ENCODE measurements at places on chromosomes 2 and 18. TPM values are rescaled to one million over a fixed set of nuclear protein-coding genes. Genes with fewer than 3 reads are reported as not detected.
A peak's percentile ranks its signal among the peaks of the same experiment; 100 is the strongest.

The POTEI gene
- not detected for total RNA-seq

The TM4SF20 gene
- not detected for total RNA-seq

The DSG1 gene
- not detected for total RNA-seq

The POTEF gene
- not detected for total RNA-seq

The LIPG gene
- 57.8 TPM for total RNA-seq

The TBC1D8 gene
- total RNA-seq = 48.1 TPM

The DES gene
- total RNA-seq = not detected

The PCARE gene
- not detected for total RNA-seq

The SERPINB7 gene
- 2.6 TPM for total RNA-seq

The HTR2B gene
- total RNA-seq = not detected

The ZNF521 gene
- not detected for total RNA-seq

DNA sequence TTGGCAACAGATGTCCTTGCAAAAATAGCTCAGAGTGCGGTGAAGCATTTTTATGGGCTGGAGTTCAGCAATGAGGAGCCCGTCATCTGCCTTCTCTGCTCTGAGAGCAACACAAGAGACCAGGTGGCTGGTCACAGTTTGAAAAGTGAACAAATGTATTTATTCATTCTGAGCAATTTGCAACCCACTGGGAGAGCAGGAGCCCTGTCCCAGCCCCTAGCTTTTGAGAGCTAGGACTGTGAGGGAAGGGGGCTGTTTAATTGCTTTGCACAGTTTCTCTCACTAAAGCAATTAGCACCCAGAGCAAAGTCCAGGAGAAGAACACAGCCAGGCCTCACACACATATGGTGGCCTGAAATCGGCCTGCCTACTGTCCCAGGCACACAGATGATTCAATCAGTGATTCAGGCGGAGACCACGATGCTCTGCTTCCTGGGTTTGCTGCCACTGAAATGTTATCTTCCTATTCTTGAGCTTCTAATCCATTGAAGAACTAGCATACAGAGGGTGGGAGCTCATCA, 646.1 kb upstream of the ACVR2A start:
- no peak for DNase-seq

DNA sequence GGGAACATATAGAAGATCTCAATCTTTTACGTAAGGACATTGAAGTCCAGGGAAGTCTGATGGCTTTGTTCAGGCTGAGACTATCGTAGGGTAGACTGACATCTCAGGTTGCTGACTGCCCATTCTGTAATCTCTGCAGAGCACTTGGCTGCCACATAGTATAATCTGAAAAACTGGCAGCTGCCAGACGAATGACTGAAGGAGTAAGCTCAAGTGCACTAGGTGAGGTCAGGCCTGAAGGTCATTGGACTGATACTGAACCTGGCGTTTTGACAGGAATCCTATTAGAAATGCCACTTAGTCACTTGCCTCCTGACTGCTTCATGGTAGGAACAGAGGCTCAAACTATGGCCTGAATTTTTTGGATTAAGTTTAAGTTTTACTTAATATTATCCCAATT, 23.5 kb downstream of the GPD2 start:
- no peak for DNase-seq

DNA sequence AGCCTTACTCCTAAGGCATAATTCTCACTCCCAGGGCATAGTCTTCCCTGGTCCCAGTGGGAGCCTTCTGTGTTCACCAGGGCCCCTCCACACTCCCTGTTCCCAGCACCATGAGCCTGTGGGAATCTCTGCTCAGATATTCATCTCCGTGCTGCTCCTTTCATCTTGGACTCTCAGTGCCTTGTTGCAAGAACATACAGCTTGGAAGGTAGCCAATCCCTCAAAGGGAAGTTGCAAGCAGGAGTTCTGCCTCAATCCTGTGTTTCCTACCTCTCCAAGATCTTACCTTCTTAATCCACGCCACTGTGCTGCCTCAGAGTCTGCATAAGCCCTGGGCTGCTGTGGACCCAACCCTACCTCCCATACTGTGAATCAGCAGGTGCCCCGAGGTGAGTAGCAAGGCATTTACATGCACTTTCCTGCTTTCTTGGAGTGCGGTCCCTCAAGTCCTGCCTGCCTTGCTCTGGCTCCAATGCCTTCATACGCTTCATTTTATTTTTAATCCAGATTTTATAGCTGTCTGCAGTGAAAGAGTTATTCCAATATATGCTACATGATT, 413.8 kb upstream of the RAB6C start:
- no peak for DNase-seq

GRCh38 chr2:191574232-191574631, 103.7 kb upstream of the NABP1 start:
- DNase-seq = no peak

GRCh38 chr18:58583569-58583968, 45.3 kb downstream of the ALPK2 start:
- DNase-seq = no peak

DNA sequence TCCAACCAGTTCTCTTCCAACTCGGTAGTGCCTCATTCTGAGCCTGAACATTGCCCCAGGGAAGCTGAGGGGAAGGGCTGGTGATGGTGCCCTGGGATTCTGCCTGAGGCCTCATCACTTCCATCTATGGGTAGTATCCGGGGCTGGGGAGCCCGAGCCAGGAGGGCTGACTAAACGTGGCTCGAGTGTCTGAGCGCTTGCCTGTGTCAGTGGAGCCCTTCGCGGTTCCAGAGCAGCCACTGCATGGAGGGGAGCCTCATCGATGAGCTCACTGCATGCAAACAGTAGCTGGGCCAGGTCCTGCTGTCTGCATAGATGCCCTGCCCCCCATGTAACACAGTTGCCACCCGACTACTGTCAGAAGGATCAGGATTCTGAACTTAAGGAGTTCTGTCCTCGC, 129.3 kb downstream of the GLI2 start:
- DNase-seq = no peak

- peak; percentile 22 for DNase-seq
These were observed 19.1 kb upstream of the GCFC2 start for GRCh38 chr2:75729861-75730260.

- no peak for DNase-seq
These were observed 101.6 kb downstream of the LRRC30 start for GRCh38 chr18:7332452-7332851.

DNA sequence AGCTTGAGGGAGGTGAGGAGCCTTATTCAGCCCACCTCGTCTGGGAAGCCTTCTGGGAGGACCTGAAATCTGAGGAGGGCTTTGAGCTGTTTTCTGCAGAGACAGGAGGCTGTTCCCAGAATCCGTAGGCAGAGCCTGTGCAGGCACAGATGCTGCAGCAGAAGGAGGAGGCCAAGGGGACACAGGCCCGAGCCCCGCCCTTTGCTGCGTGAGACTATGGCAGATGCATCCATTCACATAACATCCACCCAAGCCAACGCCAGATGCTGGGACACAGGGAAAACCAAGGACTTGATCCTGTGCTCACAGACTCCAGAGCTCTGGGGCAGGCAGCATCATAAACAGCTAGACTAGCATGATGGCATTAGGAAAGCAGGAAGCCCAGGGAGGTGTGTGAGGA, 98.2 kb downstream of the KCNF1 start:
- no peak for DNase-seq

GRCh38 chr2:60844105-60844504, 37.3 kb upstream of the REL start:
- DNase-seq = no peak

- DNase-seq = no peak
These were observed 3.7 kb downstream of the SMYD1 start for GRCh38 chr2:88071365-88071764.

- no peak for DNase-seq
These were observed 113.7 kb downstream of the C2orf74 start for GRCh38 chr2:61275575-61276184.

DNA sequence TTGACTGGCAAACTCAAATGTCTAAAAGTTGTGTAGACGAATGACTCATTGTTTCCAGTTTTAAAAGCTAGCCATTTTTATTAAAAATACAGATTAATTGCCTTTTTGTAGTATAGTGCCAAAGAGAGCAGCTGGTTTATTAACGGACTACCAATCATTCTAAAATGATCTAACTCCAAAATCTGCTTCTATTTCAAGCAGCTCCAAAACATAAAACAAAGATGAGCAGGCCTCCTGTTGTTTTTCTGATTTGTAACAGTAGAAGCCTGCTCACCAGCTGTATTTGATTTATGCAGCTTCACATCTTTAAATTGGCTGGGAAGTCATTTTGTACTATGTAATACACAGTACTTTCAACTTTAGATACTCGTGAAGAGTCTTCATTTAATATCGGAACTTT, 171.8 kb downstream of the UBR3 start:
- DNase-seq = no peak

- DNase-seq = no peak
These were observed 1.8 kb downstream of the NEU2 start for GRCh38 chr2:233034091-233034882.

DNA sequence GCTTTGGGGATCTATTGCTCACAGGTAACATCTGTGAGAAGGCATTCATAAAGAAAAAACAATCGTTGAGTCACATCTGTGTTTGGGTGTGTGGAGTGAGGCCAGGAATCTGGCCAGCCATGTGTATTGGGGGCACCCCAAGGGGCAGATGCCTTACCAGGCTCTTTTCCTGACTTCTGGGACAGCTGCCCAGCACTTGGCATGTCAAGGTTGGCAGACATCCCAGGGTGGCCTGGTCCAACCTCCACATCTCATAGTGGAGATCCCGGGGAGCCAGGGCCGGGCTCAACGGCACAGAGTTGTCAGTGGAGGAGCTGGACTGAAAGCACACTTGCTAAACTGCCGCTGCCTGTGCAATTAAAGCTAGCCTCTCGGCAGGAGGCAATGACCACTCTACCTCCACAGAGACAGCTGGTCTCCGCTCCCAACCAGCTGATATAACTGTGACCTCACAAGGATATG, 75.3 kb upstream of the MGAT4A start:
- DNase-seq = peak; percentile 99

DNA sequence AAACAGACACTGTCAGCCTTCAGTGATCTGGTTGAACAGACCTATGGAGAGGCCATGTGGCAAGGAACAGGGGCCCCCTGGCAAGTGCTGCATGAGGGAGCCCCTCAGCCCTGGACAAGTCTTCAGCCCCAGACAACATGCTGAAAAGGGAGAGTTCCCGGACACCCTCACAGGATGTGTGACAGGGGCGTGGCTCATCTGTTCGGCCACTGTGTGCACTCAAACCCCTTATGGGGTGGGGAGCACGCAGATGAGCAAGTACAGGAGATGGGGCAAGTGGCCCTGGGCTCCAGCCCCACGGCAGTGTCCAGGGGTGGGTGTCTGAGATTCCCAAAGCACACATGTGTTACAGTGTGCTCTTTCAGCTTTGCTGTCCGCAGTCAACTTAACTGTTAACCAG, 35.4 kb upstream of the MPPE1 start:
- DNase-seq = no peak

DNA sequence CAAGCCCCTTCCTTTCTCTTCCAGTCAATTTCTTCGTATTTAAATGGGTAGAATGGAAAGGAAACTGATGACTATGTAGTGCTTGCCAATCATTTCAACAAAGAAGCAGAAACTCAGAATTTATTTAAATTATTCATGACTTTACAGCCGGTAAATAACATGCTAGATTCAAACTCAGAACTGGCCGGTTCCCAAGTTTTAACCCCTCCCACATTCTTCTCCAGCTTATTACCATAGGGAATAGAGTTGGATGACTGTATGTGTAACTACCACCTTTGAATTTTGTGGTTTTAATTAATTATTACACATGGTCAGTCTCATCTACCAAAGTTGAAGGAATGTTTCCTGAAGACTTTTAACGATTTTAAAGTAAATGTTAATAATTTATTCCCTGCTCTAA, 819.3 kb upstream of the LRATD1 start:
- no peak for DNase-seq

GRCh38 chr18:25862881-25863600, 227.4 kb downstream of the SS18 start:
- DNase-seq = no peak

DNA sequence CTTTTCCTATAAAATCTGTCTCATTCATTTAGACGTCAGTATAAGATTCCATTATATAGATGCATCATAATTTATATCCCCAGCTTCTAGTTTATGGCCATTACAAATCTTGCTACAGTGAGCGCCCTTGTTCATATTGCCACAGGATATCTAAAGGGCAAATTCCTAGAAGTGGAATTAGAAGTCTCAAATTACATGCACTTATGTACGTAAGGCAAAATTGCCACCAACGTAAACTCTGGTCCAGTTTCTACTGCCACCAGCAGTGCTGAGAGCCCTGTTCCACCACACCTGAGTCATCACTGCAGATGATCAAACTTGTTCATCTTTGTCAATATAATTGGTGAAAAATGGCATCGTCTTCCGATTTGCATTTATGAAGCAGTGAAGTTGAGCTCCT, 90.9 kb upstream of the ID2 start:
- no peak for DNase-seq

DNA sequence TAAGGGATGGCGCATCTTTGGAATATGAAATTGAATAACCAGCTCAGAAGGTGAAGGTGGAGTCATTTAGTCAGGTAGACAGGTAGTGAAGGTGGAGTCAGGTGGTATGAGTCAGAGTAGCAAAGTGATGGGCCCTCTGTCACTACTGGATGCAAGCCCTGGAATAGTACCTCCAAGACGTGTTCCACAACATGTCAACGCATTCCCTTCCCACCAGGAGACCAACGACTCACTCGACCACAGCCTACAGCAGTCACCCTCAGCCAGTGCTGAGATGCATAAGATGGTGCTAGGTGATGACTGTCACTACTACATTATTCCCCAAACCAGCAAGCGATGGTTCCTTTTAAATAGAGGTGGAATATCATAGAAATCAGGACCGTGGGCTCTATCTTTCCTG, 6.8 kb downstream of the CPLX4 start:
- no peak for DNase-seq

DNA sequence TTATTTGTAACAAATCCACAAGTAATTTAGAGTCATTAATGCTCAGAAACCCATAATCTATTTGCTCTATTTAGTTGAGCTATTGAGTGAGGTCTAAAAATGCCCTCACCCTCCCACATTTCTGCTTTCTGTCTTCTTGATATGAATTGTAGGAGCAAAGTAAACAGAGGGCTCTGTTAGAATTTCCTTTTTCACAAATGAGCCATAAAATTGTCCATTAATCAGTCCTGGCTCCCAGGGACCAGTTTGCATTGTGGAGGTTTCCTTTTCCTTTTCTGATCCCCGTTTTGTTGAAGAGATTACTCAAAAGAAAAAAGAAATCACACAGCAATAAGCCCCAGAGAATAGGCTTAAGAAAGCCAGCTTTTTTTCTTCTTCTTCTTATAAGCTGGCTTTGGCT, 476.7 kb downstream of the EPHA4 start:
- no peak for DNase-seq

DNA sequence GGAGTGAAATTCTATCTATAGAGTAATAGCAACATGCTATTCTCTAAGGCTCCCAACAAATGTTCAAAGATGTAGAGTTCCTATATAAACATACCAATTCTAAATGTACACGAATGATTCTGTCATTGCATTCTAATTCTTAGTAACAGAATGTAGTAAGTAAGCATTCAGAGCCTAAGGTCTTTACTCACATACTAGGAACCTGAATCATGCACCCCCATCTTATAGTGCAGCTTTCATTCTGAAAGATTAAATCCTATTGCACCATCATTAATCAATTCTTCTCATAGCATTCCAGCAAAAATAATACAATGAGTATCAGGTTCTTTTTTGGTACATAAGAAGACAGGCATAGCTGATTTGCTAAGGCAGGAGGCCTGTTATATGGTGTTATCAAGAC, 230.0 kb downstream of the NCKAP5 start:
- DNase-seq = no peak

Measured in MCF 10A (cell line).